Activated naive CD8-positive, alpha-beta T cell treated with anti-CD3 and anti-CD28 coated beads for 36 hours (primary cell): ENCODE measurements at places on chromosomes 6 and 20. TPM values are rescaled to one million over a fixed set of nuclear protein-coding genes. Genes with fewer than 3 reads are reported as not detected.

LINC00237 gene
- not detected for total RNA-seq

DNA sequence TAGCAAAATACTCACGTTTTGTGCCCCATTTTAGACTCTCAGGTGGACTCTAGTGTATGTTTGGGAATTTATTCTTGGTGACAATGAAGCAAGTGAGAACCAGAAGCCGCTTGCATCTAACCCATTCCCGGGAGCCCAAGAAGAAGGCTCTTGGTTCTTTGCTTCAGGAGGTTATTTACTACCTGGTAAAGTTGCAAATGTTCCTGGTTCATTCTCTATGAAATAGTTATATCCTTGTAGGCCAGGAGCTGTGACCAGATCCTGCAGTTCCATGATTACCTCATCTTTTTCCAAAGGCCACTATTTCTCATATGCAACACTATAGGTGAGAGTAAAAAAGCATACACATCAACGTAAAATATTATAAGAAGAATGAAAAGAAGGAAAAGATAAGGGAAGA is 60.9 kb upstream of the FABP7 start:
- no peak for DNase-seq

DNA sequence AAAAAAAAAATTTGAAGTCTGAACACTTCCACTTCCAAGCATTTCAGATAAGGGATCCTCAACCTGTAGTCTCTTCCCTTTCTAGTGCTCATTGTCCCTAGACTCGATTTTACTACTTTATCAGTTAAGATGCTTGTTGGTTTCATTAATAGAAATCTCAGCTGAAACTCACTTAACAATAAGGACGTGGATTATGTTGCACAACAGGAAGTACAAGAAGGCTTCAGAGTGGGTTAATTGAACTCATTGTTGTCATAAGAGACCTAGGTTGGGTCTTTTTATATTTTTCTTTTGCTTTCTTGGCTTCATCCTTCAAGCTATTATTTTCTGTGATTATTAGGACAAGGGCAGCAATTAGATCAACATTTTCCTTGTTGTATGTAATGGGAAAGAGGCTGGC is 175.2 kb downstream of the CDKAL1 start:
- DNase-seq: no peak

DNA sequence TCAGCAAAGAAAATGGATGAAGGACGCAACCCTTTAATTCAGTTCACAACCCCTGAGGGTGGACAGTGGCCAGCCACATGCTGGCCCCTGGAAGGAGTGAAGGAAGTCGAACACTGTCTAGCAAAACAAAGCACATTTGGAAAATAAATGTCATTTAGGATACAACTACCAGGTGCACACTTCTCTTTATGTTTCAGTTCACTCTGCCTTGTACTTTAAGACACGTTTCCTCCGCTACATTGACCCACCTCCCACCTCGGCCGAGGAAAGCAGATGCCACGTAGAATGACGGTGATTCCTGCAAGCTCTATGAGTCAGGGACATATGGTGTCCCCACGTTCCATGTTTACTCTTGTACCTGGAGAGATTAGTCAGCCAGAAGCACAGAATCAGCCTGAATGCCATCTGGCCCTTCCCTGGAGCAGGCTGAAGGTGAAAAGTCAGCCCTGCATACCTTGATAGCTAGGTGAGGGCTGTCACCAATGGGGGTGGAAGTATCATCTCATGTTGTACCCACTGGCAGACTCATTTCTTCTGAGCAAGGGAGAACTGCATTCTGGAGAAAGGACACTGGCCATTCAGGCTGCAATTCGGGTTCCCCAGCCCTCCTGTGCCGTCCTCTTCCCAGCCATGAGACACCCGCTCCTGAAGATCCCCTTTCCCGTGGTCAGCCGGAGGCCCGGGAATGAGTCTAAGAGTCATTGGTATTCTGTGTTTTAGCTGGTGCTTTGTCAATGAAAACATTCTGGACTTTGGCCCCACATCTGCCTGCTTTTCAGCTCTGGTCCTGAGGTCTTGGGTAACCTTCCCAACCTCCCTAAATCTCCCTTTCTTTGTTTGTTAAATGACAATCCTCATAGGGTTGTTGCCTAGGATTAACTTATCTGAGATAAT is 60.6 kb downstream of the FOXA2 start:
- DNase-seq: no peak

GRCh38 chr6:414447-414846 is 22.9 kb downstream of the IRF4 start:
- no peak for DNase-seq

ZNF451 gene
- total RNA-seq: 52.3 TPM

GNRH2 gene
- total RNA-seq: 1.1 TPM

DNA sequence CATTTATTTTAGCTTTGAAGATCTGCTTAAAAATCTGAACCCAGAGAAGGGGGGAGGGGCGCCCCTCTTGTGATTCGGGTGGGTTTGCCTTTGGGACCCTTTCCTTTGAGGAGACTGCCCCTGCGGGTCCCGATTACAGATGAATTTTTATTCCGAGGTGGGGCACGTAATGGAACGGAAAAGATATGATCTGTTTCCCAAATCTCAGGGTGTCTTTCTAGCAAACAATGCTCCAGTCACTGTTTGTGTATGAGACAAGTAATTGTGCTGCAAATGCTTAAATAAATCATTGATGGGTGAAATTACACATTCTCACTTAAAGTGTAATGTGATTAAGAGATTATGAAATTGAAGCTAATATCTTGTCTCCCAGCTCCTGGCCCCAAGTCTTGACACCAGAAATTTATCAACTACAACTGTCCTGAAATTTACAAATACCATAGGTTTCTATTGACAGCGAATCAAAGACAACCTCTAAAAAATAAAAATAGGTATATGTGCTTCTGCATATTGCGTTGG is 30.7 kb downstream of the TFAP2A start:
- no peak for DNase-seq

- DNase-seq: no peak
Observed at GRCh38 chr6:56145616-56146015, 101.8 kb downstream of the COL21A1 start.

ATG5 gene
- total RNA-seq: 36.9 TPM

GRCh38 chr6:15025446-15025845 is 220.4 kb upstream of the JARID2 start:
- DNase-seq: no peak

DNA sequence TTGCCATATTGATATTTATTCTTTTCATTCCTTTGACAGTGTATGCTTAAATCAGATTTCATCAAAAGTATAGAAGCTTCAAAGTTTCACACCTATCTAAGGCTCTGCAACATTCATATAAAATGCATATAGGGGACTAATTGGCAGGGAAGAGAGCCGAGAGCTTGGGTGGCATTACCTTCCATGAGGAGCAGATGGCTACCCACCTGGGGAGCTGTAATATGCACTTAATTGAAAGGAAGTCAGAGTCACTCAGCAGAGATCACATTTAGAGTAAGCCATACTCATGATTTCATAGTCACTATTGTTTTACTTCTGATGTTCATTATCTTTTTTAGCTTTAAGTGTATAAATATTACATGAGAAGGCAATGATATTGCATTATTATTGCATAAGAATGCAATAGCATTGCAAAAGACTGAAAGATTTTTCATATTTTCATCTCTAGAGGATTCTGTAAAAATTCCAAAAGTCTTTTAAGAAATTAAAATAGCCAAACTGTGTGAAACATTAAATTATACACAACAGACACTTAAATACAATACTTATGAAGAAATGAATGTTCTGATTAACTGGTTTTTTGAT is 1305.2 kb downstream of the EPHA7 start:
- no peak for DNase-seq

DNA sequence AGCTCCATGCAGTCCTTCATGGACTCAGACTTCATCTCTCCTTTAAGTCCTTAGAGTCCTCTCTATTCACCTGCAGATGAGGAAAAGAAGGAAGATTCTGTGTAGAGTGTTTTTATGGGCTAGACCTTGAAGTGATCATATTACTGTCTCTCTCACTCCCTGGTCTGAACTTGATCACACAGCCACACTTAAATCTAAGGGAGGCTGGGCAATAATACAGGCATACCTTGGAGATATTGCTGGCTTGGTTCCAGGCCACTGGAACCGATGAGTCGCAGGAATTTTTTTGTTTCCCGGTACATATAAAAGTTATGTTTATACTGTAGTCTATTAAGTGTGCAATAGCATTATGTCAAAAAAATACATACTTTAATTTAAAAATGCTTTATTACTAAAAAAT is 59.2 kb upstream of the FOXO3 start:
- no peak for DNase-seq
